Glutamatergic neuron (in vitro differentiated cells): ENCODE measurements at places on chromosomes 3 and 15.

GRCh38 chr3:146589899-146590508 lies 15.1 kb downstream of the PLSCR5 start:
- no peak for DNase-seq

DNA sequence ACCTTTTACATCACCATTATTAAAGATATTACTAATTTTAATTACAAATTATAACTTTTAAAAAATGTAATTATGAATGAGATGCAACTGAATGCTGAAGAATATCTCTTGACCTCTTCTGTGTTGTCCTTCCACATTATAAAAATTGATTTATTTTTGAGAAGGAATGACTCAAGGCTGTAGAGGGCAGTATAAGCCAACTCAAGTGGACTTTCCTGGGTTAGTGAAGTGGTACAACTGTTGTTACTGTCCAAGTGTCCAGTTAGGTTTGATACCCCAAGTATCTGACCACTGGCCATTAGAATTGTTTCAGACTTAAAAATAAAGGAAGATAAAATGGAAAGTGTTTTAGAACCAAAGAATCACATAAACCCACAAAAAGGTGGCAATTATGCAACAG lies 51.9 kb downstream of the BBX start:
- no peak for DNase-seq

GRCh38 chr15:39365873-39366272 lies 215.0 kb upstream of the THBS1 start:
- DNase-seq = no peak

DNA sequence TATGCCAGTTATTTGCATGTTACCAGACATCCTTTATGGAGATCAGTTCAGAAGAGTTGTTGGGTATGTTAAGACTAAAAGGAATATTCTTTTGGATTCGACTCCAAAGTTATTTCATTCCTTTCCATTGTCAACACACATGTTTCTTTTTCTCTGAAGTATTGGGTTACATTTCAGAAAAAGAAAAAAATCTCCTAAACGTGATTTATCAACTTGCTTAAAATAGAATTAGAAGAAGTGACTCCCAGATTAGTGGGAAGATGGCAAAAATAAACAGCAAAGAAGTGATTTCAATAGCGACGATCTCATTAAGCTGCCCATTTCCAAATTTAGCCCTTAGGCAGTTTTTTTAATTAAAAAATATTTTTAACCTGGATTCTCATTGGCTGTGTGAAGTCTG lies 85.4 kb downstream of the TIGIT start:
- no peak for DNase-seq

GRCh38 chr3:178255315-178255714 lies 280.9 kb upstream of the KCNMB2 start:
- DNase-seq = no peak

DNA sequence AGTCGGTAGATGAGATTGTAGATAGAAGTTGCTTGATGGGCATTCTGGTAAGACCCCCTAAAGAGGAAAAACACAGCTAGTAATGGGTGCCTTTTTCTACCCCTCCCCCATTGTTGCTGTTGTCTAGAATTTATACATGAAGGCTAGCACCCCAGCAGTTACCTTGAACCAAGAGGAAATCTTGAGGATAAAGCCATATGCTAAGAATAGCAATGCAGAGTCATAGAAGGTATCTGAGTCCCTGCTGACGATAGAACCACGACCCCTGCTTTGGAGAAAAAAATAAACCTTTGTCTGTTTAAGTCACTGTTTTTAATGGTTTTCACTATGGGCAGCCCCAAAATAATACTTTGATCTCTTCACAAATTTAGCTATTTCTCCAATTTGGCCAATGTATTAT lies 162.6 kb downstream of the THRB start:
- DNase-seq = no peak

DNA sequence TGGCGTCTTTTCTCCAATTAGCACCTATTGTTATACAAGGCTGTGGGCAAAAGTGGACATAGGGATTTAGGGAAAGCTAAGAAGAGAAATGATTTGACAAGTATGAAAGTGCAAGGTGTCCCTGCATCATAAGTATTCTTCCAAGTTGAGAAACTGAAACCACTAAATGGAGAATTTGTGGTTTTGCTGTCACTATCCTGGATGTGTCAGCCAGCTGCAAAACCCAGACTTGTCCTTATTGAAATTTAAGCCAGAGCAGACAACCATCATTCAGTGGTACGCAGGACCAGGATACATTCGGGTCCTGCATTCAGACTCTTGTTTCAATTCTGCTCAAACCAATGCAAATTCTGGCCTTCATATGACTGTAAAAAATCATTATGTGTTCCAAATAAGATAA lies 384.8 kb upstream of the TGFBR2 start:
- no peak for DNase-seq

DNA sequence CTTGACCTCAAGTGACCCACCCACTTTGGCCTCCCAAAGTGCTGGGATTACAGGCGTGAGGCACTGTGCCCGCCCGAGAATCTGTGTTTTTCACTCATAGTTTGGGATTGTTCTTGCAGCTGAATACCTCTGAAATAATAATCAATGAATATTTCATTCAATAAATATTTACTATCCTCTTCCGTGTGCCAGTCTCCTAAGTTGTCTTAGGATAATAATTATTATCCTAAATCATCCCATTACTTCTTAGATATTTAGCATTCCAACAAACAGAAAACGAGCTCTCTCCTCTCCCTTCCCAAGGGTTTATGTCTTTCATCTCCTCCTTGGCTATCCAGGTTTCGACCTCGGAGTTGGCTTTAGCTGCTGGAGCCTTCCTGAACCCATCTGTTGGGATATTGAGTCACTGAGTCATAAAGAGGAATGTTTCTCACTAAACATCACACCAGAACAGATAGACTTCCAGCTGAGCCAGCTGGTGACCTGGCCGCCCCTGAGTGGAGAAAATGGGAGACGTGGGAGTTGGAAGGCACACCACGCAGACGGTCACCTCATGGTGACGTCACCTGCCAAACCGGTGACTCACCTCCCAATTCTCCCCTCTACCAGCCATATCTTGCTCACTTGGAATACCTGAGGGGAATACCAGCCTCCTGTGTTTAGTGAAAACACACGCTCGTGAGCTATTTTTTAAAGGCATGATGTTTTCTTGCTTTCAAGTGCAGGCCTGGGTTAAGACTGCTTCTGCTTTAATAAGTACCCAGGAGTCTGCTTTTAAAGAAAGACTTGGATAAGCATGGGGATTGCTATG lies 43.9 kb downstream of the BHLHE40 start:
- DNase-seq = no peak

DNA sequence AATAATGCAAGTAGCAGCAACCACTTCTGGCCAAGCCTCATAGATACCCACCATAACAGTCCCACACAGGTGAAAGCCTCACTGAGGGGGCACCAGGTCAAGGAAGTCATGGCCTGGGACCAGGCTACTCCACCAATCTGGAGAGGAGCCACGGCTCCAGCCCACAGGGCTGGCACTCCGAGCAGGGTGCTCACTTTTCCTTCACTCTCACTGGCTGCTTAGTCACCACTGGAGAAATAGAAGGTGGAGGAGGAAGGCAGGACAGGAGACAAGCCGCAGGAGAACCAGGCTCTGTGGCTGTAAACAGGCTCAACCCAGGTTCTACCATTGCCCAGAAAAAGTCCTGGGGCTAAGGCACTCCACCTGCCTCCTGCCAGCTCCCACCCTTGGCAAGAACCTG lies 1.2 kb downstream of the USP19 start:
- no peak for DNase-seq

DNA sequence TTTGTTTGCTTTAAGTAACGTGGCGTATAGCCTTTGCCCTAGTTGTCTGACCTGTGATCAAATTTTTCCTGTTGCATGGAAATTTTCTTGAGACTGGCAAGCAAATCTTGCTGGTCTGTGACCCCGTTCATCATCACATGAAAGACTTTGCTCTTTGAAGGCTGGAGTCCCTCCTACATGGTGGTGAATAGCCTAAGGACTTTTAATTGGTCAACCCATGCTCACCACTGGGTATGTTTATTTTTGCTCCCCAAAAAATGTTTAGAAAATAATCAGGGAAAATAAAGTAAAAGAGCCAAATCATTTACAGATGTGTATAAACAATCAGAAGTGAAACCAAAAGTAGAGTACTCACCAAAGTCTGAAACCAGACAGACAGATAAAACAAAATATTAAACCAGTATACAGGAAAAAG lies 1075.3 kb upstream of the ALCAM start:
- no peak for DNase-seq

DNA sequence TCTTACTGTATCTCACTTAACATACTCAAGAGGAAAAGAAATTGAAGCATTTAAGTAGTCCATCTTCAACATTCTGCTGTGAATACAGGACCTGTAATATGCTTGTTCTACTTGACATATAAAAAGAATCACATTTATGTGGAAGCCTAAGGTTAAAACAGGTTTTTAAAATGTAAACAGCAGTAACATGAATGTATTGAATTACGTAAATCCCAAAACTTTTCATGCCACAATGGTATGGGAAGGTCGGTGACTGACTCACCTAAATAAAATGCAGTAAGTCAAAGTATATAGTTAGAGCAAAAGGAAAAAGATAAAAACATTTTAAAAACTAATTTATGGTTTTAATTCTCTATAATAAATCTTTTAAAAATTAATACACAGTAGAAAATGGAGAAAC lies 115.7 kb upstream of the TJP1 start:
- DNase-seq = no peak

DNA sequence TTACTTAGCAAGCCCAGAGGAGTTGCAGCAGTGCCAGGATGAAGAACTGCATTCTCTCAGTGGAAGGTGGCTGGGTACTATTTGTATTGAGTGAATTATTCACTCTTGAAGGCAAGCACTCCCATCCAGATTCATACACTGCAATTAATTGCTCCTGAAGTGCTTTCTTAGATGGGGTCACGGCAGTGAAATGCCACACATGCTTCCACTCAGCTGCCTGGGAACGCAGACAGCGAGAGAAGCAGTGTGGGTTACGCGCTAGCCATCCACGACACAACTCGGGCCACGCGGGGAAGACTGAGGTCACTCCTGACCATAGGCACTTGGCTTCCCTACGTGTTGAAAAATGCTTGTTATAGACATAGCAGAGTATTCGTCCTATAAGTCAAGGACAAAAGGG lies 30.8 kb upstream of the LMCD1 start:
- no peak for DNase-seq

DNA sequence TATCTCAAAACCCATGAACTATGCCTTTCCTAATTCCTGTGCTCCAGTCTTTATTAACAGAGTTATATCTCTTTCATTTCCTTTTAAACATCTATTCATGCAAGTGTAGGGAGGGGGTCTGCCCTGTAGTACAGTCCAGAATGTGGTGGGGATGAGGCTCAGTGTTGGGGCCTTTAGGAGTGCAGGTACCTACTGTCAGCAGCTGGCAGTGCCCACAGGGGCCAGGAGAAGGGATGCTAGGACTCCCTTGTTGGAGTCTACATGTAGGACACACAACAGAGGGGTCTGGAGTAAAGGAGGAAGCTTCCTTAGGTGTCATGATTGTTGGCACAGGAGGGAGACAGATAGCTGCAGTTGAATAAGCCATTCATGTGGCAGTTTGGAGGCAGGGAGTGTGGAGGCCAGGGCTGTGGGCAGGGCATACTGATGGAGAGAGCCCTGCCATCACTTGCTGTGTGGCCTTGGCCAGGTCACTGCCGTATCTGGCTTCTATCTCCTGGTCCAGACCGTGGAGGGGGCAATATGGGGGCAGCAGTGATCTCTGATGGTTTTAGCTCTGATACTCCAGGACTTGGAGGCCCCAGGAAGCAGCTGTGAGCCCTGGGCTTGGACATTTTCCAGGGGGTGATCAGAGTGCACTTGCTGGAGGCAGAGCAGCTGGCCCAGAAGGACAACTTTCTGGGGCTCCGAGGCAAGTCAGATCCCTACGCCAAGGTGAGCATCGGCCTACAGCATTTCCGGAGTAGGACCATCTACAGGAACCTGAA lies 29.5 kb downstream of the ESYT3 start:
- DNase-seq = no peak

DNA sequence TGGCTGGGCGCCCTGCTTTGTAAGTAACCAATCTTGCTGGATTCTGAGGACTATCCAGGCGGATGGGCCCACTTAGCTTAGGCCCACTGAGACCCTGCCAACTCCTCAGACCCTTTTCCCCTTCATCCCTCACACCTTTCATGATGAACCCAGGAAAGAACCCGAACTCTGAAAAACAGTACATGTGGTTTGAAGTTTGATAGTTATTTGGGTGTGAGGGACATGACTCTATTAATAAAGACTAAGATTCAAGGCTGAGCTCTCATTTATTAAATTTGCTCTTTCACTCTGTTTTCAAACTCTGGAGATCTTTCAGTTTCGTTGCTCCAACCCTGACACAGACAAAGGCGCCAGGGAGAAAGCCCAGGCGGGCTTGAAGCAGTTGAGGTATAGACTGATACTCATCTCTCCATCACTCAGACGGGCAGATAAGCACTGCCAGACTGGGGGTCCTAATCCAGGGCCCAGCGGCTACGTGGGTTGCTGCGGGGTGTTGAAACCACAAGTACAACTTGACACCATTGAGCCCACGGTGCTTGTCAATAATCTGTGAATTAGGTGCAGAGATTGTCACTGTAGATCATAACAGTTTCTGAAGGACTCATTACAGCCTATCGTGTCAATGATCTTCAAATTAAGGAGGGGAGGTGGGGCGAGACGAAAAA lies 7.2 kb upstream of the SOX2 start:
- DNase-seq = no peak

DNA sequence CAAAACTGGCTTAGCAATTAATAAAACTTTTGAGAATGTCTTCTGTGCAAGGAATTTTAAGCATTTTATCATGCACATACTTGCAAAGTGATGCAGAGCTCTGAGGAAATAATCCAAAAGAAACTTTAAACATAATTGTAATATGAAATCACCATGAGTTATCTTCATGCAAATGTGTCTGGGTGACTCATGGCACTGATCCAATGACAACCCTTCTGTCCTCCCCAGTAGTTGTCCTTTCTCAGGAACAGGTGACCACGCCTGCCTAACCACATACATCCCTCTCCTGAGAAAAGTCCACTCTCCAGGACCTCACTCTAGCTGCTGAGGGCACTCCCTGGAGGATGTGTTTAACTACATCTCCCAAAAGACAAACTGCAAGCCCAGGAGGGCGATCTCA lies 530.6 kb upstream of the IL12A start:
- DNase-seq = no peak

- DNase-seq = peak; percentile 71
Measured at GRCh38 chr15:55897560-55898336, 95.7 kb downstream of the NEDD4 start.

DNA sequence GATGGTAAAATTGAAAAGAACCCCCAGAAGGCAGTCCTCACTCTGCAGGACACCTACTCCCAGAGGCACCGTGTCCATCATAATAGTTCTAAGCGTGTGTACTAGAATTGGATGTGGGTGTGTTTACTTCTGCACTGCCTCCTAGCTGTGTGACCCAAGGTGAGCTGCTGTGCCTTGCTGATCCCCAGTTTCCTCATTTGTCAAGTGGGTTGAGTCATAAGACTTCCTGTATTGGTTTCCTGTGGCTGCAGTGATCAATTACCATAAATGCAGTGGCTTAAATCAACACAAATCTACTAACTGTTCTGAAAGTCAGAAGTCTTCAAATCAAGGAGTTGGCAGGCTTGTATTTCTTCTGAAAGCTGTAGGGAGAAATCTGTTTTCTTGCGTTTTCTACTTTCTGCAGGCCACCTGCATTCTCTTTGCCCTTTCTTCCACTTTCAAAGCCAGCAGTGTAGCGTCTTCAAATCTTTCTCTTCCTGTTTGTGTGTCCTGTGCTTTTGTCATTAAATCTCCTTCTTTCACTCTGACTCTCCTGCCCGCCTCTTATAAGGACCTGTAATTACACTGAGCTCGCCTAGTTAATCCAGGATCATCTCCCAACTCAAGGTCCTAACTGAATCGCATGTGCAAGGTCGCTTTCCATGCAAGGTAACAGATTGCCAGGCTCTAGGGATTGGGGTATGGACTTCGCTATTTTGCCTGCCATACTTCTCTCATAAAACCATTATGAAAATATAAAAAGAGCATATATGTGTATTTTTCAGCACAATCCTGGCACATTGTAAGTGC lies 59.0 kb downstream of the RORA start:
- no peak for DNase-seq
